ENCODE measurements at places on chromosomes 7 and 10. TPM values are rescaled to one million over a fixed set of nuclear protein-coding genes. Genes with fewer than 3 reads are reported as not detected.

EBF3 gene
- total RNA-seq = 1.4 TPM

HOXA2 gene
- 0.11 TPM for total RNA-seq

THNSL1 gene
- 5.4 TPM for total RNA-seq

CAV2 gene
- total RNA-seq = 88.0 TPM

RNLS gene
- 0.60 TPM for total RNA-seq

TMEM273 gene
- 5.6 TPM for total RNA-seq
